ENCODE measurements at places on chromosomes 4 and X.

GRCh38 chrX:149825424-149825823, 43.7 kb downstream of the MAGEA9 start:
- DNase-seq, result no peak

DNA sequence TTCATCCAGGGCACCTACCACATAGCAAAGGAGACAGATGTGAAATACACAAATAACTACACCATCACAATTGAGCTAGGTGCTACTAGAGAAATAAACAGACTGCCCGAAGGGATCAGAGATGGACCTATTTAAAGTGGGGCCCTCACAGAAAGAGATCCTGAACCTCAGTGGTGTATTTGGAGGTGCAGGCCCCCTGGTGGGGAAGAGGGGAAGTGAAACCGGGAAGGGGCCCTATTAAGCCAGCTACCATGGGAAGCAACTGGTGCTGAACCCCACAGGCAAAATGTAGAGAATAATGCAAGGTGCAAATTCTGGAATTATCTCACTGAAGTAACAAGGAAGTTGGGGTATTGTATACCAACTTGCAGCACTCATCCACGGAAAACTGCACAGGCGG, 78.6 kb upstream of the FAM9A start:
- DNase-seq, result peak; percentile 8

DNA sequence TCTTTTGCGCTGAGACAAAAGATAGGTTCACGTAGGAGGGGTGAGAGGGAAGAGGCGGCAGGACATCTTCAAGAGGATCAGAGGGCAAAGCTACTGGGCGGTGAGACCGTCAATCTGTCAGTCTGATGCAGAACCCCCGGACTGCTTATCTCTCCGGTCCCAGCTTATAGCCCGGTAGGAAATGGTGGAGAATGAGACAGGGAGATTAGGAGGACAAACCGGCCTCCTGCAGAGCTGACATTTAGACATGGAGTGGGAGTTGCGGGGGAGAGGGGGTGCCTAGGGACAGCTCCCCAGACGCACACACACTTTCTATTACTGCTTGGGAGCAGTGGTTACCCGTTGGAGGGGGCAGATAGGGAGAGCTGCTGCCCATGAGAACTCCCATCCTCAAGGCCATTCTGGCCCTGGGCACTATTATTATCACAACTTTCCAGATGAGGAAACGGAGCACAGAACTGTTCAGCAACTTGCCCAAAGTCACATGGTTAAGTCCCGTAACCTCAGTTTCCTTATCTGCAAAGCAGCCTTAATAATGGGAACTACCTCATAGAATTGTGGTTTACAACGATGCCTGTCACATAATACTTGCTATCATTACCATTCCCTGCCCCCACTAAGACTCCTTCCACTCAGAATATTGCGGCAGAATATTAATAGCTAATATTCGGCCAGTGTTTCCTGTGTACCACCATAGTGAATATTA, 1.1 kb upstream of the HDAC6 start:
- no peak for DNase-seq

- no peak for DNase-seq
These were observed 420.6 kb upstream of the PABPC4L start for GRCh38 chr4:134622199-134622598.

DNA sequence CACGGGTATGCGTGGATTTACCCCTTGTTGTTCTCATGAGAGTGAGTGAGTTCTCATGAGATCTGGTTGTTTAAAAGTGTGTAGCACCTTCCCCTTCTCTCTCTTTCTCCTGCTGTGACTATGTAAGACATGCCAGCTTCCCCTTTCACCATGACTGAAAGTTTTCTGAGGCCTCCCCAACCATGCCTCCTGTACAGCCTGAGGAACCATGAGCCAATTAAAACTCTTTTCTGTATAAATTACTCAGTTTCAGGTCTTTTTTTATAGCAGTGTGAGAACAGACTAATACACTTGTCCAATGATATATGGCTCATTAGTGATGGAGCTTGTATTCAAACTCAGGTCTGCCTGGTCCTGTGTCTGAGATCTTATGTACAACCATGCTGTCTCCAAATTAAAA, 28.5 kb upstream of the RTL3 start:
- DNase-seq, result peak; percentile 18

DNA sequence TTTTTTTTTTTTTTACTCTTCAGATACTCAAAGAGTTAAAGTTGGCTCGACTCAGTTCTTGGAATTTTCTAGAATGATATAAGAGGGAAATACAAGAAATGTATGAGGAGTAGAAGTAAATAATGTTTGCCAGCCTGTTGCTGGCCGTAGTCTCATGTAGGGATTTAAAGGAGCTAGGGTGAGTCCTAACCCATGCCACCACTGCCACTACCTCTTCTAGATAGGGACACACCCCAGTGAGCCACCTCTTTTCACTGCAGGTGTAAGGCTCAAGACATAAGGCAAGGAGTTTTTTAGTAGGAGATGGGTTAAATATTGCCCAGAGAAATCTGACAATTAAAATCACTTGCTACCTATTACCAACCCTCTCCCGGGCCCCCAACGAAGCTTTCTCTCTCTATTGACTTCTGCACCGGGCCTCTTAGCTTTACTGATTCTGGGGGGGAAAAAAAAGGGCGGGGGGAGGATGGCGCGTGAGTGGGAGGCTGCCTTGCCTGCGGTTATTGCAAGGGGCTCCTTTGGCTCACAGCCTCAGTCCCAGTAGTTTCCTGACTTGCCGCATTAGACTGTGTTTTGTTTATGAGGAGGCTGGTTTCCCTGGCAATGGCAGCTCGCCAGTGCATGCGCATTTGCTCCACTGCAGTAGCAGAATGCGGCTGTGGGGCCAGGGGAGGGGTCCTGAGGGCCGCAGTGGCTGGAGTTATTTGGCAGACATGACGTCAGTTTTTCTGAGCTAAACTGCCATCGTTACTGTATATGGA, 3.0 kb downstream of the LINC00632 start:
- DNase-seq, result no peak

DNA sequence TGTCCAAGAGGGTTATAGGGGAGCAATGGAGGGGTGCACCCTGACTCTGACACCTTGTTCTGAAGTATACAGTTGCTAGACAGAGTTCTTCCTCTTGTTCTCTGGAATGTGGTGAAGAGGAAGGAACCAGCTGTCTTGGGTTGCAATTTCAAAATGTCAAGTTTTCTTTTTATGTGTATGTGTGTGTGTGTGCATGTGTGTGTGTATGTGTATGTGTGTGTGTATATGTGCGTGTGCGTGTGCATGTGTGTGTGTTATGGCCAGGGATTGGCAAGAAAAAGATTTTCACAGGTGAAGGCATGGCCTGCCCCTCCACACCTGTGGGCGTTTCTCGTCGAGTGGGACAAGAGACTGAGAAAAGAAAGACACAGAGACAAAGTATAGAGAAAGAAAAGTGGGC, 81.6 kb upstream of the ADGRA3 start:
- no peak for DNase-seq

- no peak for DNase-seq
These were observed 16.1 kb upstream of the TASL start for GRCh38 chrX:30593440-30594200.

- no peak for DNase-seq
These were observed 31.8 kb downstream of the USP11 start for GRCh38 chrX:47264483-47265173.

Measured in AML-193 (cell line).